Vagina (tissue), 2 donors: ENCODE measurements at places on chromosomes 5 and 9.

- DNase-seq = no peak
Observed at GRCh38 chr9:125536776-125537175, 170.2 kb downstream of the MAPKAP1 start.

GRCh38 chr5:141560151-141560550, 58.6 kb downstream of the DIAPH1 start:
- no peak for DNase-seq

DNA sequence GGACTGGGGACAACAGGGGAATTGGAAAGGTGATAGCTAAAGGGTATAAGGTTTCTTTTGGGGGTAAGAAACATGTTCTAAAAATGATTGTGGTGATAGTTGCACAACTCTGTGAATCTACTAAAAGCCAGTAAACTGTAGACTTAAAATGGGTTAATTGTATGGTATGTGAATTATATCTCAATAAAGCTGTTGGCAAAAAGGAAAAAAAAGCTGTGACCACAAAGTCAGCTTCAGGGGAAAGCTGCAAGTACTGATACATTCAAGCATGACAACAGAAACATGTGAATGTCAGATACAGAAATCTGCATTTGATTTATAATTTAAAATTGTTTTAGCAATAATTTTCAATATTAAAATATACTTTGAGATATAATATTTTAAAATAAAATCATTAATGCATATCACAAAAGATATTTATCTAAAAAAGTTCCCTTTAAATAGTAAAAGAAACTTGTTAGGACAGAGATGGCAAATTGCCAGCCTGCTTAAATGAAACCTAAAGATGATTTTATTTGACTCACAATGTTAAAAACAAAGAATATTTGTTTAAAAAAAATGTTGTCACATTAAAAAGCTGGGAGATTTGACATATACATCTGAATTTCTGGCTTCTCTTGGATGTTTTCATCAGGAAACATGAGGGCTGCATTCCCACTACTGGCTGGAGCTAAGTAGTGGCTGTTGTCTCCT, 66.0 kb downstream of the TBCA start:
- no peak for DNase-seq

GRCh38 chr9:95981761-95982390, 106.4 kb downstream of the ERCC6L2 start:
- no peak for DNase-seq

DNA sequence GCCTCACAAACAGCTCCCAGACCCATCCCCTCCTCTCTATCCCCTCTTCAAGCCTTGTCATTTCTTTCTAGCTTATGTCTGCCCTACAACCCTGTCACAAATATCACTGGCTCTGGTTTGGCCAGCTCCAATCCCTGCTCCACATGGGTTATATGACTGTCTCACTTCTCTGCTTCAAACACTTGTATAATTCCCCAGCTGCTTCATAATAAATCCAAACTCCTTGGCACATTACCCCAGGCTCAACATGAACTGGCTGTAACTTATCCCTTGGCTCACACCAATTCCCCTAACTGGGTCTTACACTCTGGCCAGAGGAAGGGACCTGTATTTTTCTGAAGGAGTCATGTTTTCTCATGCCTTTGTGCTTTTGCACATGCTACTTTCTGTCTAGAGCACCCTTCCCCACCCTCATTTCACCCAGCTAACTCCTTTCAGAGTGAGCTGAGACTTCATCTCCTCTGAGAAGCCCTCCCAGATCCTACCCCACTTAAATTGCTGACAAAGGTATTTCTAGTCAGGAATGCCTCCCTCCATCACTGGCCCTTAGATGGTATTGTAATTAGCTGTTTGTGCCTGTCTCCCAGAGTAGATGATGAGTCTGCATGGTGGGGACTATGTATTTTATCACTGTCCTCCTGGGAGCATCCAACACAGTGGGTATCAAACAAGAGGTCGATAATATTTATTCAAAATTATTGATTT, 5.3 kb downstream of the PRXL2C start:
- DNase-seq = no peak

GRCh38 chr5:146273109-146273508, 65.5 kb upstream of the POU4F3 start:
- no peak for DNase-seq
